ENCODE measurements at places on chromosomes 16 and 17.

- DNase-seq, result no peak
Observed at GRCh38 chr17:39191750-39192510, 5.5 kb downstream of the CACNB1 start.

DNA sequence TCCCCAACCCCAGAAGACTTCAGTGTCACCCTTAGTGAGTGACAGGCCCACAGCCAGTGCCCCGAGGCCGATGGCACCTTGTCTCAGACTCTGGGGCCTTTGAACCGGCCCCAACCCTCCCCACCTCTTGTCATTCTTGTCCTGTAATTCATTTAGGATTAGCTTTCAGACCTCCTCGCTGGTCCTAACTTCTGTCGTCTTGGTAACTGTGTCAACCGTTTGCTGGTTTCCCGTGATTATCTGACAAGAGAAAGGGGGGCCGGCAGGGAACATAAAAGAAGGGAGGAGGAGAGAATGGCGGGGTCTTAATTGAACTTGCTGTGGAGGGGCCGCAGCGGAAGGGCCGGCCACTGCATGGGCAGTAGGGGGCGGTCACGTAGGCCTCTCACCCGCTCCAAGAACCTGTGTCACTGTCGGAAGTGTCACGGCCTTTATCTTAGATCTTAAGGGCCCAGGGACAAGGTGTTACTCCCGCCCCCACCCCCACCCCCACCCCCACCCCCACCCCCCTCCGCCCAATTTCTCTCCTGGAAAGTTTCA is 46.5 kb upstream of the GSE1 start:
- no peak for DNase-seq

DNA sequence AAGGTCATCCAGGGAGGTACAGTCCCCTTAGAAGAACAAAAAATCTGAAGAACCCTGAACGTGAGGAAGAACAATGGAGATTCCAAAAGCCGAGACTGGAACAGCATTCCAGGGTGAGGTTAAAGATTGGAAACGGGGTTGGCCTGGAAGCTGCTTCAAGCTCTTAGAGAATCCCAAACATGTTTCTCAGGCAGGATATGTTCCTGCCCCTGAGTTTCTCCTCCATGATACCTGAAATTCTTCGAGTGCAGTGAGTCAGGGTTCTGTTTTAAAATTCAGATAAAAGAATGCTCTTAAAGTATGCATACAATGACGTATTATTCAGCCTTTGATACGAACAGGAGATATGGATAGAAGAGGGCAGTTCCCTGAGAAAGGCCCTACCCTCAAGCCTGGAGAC is 293.1 kb downstream of the HS3ST3B1 start:
- DNase-seq, result no peak

- no peak for DNase-seq
Observed at GRCh38 chr16:4498546-4499195, 22.5 kb downstream of the HMOX2 start.

- DNase-seq, result no peak
Observed at GRCh38 chr16:51268237-51268636, 117.2 kb upstream of the SALL1 start.

GRCh38 chr16:88534638-88535190 is 35.5 kb upstream of the ZC3H18 start:
- DNase-seq, result no peak

- no peak for DNase-seq
Observed at GRCh38 chr17:38922538-38923297, 2.7 kb upstream of the LASP1NB start.

DNA sequence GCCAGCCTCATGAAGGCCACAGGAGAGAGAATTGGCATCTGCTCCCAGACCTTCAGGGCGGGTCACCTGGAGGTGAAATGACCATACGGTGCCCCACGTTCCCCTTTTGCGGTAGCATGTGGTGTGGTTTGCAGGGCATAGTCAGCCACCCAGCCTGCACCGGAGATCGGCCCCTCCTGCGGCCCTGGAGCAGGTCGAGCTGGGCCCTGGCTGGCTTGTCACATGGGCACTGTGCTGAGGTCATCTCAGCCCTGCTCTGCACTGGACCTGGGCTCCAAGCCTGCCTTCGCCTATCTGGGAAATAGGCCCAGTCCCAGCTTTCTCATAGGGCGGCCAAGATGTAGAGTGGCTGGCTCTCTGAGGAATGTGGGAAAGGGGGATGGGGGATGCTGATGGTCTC is 16.2 kb downstream of the GSE1 start:
- no peak for DNase-seq

DNA sequence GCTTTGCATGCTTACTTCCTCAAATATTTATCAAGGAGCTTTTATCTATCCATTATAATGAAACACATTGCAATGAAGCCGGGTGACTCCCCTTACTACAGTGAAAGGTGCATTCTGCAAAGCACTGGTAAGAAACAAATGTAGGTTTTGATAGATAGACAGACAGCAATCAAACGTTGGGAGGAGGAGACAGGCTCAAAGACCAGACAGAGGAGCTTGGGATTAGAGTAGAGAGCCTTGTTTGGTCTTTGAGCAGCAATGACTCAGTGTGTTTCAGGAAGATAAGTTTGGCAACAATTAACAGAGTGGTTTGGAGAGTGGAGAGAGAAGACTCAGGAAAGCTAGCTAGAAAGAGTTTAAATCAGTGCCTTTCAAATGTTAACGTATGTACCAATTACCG is 68.8 kb downstream of the ZNF18 start:
- no peak for DNase-seq

- no peak for DNase-seq
Observed at GRCh38 chr16:51971184-51971583, 575.8 kb downstream of the TOX3 start.

GRCh38 chr17:19332371-19333131 is 30.0 kb downstream of the B9D1 start:
- no peak for DNase-seq

- DNase-seq, result no peak
Observed at GRCh38 chr17:32503251-32504165, 16.7 kb downstream of the CDK5R1 start.

Measured in activated T-helper 1 cell treated with anti-CD3 and anti-CD28 coated beads, Interleukin-2, amount 50 U/mL, for 16 hours (primary cell).